SK-N-SH (cell line): ENCODE measurements at places on chromosomes 7 and 10. TPM values are rescaled to one million over a fixed set of nuclear protein-coding genes. Genes with fewer than 3 reads are reported as not detected.

PON1 gene
- not detected in 2 replicates for polyA plus RNA-seq

ITPRIP gene
- 20.2 and 22.1 TPM in 2 replicates for polyA plus RNA-seq

ACBD7 gene
- 0.54 and 0.92 TPM in 2 replicates for polyA plus RNA-seq

ENO4 gene
- 0.36 and 0.44 TPM in 2 replicates for polyA plus RNA-seq

WDFY4 gene
- polyA plus RNA-seq, result not detected in 2 replicates

ABCC2 gene
- polyA plus RNA-seq, result 0.48 and 0.52 TPM in 2 replicates

RAB19 gene
- polyA plus RNA-seq, result not detected in 2 replicates

HTRA1 gene
- 291 and 339 TPM in 2 replicates for polyA plus RNA-seq

DNA sequence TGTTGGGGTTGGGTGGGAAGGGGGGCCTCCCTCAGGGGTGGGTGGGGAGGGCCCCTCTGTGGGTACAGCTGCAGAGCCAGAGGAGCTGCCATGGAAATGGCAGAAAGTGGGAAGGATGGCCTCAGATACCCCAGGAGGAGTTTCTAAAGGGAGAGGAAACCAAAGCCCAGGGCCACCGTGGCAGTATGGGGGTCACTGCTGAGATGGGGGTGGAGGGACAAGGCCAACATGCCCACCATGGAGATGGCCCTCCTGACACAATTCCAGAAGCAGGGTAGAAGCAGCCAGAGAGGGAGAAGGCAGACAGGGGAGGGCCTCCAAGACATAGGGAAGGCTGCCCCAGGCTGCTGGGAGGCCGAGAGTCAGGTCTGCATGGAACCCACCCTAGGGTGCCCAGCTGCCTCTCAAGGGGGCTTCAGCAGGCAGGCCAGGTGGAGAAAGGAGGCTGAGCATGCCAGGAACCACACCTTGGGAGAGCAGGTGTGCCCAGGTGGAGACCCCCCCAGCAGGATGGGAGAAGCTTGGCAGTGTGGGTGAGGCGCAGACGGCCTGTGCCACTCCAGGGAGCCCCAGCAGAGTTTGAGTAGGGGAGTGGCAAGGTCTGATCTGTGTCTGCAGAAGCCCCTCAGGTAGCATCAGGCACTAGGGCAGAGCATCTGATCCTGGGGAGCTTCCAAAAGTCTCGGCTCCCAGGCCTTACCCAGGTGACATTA lies 146.8 kb downstream of the ARHGAP22 start:
- no peak for DNase-seq

DNA sequence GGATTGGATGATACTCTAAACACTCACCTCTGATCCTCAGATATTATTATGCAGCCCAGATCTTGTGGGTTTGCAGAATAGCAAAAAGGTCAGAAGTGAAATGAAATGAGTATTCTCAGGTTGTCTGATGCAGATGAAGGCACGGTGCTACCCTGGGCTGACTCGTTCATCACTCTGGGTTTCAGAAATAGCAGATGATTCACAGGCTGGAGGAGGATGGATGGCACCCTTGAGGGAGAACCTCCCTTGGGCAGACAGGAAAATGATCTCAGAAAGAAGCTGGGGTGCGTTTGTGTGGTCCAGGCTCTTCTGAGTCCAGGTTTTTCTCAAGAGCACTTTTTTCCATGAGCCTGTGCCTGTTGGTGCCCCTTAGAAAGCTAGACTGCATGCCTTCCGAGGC lies 515.8 kb upstream of the MKI67 start:
- DNase-seq, result no peak

DNA sequence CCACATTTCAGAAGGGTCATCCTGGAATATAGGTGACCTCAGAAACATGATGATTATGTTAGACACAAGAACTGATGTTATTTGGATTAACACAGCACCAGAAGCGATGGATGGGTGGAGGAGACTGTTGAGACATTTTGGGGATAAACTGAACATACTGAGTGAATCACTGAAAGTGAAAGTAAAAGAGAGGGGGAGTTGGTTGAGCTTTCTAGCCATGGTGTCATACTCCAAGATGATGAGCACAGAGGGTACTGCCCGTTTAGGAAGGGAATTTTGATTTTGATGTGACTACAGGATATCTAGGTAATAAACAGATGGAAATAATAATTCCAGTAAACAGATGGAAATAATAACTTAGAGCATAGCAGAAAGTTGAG lies 248.0 kb upstream of the NPY start:
- DNase-seq, result no peak

DNA sequence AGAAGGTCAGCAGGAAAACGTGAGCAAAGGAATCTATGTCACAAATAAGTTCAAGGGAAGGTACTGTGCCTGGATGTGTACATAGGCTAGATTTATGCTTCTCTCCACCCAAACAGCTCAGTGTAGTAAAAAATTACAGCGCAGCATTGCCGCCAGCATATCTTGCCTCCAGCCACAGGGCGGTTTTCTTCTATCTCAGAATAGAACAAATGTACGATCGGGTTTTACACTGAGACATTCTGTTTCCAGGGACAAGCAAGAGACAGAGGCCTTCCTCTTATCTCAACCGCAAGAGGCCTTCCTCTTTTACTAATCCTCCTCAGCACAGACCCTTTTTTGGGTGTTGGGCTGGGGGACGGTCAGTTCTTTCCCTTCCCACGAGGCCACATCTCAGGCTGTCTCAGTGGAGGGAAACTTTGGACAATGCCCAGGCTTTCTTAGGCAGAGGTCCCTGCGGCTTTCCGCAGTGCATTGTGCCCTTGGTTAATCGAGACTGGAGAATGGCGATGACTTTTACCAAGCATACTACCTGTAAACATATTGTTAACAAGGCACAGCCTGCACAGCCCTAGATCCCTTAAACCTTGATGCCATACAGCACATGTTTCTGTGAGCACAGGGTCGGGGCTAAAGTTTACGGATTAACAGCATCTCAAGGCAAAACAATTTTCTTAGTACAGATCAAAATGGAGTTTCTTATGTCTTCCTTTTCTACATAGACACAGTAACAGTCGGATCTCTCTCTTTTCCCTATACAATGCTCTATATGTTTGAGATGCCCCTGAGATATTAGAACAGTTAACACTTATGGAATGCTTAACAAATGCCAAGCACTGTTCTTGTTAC lies 11.6 kb upstream of the ABHD11 start:
- DNase-seq, result no peak

DNA sequence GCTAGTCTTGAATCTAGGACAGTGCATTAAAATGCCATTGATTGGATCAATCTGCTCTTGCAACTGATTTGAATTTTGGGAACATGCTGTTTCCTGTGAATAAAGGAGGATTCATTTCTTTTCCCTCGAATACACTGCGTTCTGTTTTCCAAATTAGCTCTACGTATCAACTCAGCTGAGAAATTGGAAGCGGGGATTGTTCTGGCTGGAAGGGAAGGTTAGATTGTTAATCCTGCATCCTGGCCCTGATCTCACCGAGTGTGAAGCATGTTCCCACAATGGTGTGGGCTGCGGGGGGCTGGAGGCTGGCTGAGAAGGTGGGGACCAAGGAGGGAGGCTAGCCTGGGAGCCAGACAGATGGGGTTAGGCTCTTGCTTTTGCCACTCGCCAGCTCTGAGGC lies 17.6 kb downstream of the HTRA1 start:
- no peak for DNase-seq

DNA sequence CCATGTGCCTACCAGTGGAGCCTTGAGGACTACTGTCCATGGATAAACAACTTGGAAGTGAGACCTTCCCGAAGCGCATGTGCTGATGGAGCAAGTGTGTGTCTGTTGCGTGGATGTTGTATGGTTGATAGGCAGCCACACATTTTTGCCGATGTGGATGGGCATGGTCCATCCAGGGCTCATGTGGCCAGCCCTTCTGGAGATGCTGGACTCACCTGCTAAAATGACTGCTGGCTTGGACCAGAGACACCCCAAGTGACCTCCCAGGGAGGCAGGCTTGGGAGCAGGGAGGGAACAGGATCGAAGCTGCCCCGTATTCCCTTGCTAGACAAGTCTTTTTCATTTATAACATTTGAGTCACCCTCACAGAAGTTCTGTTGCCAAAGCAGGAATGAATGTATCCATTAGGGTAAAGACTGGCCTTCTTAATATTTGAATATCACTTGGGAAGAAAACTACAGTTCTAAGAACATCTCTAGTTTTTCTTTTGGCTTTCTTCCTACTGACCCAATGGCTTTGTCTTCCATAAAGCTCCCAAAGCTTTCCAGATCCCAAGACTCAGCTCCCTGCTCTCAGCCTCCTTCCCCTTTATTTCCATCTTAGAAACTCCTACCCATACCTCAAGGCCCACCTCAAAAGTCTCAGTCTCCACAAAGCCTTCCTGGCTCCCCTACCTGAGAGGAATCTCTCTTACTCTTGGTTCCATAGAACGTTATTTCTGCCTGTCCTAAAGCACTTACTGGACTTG lies 3.0 kb downstream of the PTPRE start:
- DNase-seq, result no peak

GRCh38 chr7:66790196-66790595 lies 49.7 kb downstream of the RABGEF1 start:
- no peak for DNase-seq

DNA sequence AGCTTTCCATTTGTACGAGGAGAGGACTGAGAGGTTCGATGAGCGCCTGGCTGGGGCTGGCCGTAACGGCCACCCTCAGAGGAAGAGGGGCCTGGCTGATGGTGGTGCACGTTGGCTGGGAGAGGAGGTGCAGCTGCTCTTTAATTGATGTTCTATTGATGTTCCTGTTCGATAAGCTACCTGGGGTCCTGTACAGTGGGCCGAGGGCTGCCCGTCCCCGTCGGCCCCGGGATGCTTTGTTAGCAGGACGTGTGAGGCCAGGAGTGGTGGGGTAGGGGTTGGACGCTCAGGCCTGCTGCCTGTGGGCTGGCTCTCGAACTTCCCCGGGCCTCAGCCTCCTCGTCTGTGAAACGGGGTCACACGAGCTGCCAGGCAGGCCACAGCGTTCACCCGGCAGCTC lies 25.4 kb downstream of the FAM20C start:
- no peak for DNase-seq

GRCh38 chr7:128263420-128263819 lies 22.3 kb downstream of the LEP start:
- DNase-seq, result no peak
